Amniotic epithelial cell (primary cell): ENCODE measurements at places on chromosomes 5 and 9.

DNA sequence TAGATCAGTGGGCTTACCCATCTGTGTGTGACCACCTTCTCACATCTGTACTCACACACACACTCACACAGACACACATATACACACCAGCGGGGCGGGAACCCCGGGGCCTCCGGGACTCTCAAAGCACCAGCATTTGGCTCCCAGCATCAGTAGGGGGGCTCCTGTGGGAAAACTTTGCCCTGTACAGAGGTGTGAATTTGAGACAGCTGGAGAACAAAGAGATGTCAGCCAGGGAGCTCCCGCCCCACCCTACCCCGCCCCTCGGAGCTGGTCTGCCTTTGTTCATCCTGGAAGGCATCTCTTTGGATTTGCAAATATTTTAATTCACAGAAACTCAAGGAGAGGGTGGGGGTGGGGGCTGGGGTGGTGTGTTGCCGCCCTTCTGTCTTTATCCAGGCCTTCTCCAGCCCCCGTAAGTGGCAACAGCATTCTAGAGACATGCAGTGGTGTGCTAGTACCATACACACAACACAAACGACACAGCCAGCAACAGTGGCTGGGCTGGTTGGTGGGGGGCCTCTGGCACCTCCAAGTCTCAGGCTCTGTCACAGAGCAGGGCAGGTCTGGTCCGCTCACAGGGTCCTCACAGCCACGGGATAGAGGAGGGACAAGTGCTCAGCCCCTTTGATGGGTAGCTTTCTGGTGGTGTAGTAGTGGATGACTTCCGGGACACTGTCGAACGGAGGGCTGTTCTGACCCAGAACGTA, 15.5 kb upstream of the SLC25A51 start:
- DNase-seq = no peak

- DNase-seq = no peak
Measured at GRCh38 chr5:126056851-126057622, 366.2 kb upstream of the GRAMD2B start.

DNA sequence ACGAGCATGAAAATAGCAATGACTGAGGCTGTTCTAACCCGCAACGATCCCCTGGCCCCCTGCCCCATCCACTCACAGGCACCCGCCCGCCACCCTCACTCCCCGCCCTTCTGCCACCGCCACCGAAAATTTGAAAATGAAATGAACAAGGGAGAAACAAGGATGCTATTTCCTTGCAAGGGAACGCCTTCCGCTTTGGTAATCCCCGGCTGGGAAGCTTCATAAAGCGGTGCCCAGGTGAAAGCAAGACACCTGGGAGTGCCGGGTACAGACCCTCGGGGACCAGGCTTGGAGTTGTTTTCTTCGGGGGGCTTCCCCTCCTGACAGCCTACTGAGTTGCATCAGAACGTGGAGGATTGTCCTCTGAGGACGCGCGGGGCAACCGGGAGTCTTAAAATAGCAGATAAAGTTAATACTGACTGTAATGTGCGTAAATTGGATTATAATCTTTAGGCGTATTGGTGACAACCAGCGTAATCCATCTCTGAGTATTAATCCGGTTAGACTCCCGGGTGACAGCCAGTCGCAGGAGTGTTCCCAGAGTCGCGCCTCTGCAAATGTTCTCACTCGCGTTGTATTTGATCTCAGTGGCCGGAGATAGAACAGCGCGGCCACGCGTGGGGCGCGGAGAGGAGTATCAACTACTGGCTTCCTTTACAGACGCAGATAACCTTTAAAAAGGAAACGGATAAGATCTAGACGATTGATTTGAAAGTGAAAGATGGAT, 885 bp upstream of the MLLT3 start:
- no peak for DNase-seq

- DNase-seq = no peak
Measured at GRCh38 chr9:27041746-27042145, 36.3 kb upstream of the LRRC19 start.
